ENCODE measurements at places on chromosomes 16 and 17. TPM values are rescaled to one million over a fixed set of nuclear protein-coding genes. Genes with fewer than 3 reads are reported as not detected.

TIMP2 gene
- 246 TPM for total RNA-seq

GRCh38 chr17:79461041-79461440 lies 149.8 kb downstream of the RBFOX3 start:
- H3K27me3 ChIP-seq = peaks cover 69% of the 10 kb centered on the region
- DNase-seq = no peak
- H3K4me3 ChIP-seq = no peak overlapping the region
- H3K36me3 ChIP-seq = no peaks in the 10 kb centered on the region
- no peak overlapping the region for H3K27ac ChIP-seq

DNA sequence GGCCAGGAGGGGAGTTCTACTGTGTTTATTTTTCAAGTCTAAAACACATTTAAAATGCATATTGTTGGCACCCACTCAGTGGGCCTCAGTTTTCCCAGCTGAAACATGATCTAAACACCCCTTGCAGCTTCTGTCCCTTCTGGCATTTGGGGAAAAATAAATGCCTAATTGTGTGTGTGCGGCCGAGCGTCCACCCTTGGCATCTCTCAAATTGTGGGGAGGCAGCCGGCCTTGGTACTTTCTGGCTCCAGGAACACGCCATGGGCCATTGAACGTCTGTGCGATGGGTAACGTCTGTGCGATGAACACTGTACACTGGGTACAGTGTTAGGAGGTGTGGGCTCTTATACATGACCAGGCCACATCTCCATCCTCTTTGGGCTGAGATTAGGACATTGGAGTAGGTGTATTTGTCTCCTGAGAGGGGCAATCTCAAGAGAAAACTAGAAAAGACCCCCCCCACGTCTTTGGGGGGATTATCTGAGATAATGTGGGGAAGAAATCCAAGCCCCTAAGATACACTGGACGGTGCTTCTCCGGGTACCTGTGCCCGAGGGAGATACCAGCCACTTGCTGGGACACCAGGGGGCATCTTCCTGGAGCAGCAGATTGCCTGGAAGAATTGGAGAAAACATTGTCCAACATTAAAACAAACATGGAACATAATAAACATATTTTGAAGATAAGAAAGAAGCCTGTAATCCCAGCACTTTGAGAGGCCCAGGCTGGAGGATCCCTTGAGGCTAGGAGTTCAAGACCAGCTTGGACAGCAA lies 54.9 kb downstream of the RAB11FIP4 start:
- peaks cover 21% of the 10 kb centered on the region for H3K4me1 ChIP-seq
- H3K36me3 ChIP-seq = no peaks in the 10 kb centered on the region
- H3K27me3 ChIP-seq = no peaks in the 10 kb centered on the region
- H3K4me3 ChIP-seq = no peak overlapping the region
- DNase-seq = no peak

DNA sequence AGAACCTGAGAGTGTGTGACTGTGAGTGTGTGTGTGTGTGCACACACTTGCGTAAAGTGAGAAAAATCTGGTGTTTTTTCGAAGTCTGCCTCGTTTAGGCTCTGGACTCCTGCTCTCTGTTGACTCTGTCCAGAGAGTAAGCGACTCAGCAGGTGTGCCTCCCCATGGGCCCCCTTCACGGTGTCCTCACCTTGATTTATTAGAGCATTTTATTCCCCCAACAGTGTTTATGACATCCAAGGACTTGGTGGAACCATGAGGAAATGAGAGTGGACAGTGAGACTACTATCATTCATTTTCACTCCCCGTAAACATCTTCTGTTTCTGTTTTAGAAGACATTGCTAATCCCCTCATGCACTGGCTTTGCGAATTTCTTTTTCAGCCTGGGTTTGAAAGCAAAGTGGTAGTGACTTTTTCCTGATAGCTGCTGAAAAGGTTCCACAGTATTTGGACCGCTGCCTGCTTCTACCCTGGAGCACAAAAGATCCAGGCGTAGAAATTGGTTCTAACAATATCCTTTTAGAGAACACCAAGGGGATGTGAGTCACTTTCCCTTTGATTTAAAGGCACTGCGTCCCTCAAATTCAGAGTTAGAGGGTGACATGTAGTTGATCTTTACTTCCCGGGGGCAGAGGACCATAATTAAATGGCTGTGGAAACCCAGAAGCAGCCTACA lies 218.2 kb downstream of the WWOX start:
- H3K36me3 ChIP-seq = no peaks in the 10 kb centered on the region
- H3K27ac ChIP-seq = no peak overlapping the region
- no peak for DNase-seq
- H3K4me3 ChIP-seq = no peak overlapping the region
- no peaks in the 10 kb centered on the region for H3K27me3 ChIP-seq

Measured in Calu3 (cell line).